Naive thymus-derived CD4-positive, alpha-beta T cell (primary cell): ENCODE measurements at places on chromosomes 6 and 20.

- DNase-seq, result no peak
These were observed 118.4 kb upstream of the LAMP5 start for GRCh38 chr20:9395971-9396370.

DNA sequence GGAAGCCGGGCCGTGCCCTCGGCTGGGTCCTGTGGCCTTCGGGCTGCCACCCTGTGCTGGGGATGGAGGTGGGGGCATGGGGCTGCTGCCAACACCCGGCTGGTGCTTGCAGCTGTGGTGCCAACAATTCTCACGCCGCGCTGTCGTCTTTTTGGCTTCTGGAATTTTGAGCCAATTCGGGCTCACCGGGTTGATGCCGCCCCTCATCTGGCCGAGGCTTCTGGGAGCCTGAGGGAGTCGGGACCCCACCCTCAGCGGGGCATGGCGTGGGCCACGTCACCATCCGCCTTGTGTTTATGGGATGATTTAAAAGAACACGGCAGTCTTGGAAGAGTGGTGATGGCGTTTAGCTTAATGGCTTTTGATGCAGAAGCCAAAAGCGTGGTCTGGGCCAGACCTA is 8.7 kb upstream of the NPBWR2 start:
- DNase-seq, result no peak

DNA sequence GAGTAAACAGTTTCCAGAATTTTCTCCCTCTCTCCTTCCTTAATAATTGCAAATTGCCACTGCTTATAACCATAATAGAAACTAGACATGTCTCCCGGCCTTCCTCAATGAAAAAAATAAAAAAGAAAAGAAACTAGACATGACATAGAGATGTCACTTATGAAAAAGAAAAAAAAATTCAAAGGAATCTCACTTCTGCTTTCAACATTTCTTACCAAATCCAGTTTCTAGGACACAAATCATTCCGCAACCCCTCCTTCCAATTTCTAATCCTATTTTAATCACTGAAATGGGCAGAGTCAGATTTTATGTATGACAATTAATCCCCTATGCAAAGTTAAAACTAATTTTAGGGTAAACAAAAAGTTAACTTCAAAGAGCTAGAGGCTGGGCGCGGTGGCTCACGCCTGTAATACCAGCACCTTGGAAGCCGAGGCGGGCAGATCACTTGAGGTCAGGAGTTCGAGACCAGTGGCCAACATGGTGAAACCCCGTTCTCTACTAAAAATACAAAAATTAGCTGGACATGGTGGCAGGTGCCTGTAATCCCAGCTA is 40.1 kb upstream of the EEF1A1 start:
- DNase-seq, result no peak

DNA sequence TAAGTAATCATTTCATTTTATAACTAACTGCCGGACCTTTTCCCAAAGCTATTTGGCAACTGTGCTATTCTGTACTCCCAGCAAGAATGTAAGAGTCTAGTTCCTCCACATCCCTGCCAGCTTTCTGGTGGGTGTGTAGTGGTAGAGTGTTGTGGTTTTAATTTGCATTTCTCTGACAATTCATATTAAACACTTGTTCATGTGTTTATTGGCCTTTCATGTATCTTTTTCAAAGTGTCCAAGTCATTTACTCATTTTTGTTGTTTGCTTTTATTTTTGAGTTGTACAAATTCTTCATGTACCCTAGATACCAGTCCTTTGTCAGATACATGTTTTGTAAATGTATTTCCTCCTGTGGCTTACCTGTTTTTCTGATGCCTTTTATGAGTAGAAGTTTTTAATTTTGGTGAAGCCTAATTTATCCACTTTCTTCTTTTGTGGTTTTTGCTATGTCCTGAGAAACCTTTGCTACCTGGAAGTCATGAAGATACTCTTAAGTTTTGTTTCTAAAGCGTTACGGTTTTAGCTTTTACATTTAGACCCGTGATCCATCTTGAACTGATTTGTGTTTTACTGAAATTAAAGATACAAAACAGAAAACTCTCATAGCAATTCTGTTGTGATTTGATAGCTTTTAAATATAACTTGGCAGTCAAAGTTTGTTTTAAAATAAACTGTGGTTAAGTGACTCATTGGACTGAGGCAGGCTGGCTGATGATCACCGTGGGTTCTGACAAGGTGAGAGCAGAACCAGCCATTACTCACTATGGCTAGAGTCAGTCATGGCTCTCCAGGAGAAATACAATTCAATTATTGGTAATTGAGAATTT is 8.0 kb downstream of the MYLIP start:
- DNase-seq, result no peak

DNA sequence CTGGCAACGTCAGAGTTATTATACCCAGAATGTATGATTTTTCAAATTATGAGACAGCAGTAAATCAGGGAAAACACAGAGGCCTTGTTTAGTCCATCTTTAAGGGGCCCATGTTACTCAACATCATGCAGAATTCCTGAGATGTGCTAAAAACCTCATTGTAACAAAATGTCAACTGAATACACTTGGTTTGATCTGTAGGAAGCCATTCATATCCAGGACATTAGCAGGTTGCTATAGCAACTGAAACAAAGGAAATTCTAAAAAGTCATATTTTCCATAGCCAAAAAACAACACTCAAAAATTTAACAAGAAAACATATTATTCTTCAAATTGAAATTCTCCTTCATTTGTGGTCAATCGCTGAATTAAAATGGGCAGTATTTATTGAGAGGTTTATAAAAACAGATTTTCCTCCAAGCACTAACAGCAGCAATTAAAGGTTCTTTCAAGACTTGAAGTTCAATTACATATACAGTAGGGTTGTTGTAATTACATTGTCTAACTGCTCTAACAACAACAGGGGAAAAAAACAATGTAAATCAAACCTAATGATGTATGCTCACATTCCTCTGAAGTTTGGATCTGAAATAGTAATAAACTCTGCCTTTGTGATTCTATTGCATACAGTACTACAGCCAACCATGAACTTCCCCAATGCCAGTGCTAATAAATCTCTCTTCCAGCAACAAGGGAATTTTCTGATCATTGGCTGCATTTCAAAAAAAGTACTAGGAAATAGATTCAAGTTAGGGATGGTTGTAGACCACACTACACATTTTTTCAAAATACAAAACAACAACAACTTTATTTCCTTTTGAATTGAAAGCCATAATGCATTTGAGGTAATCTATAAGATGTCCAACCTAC is 34.9 kb downstream of the COL12A1 start:
- no peak for DNase-seq

GRCh38 chr20:37562695-37563480 is 35.2 kb upstream of the BLCAP start:
- DNase-seq, result no peak

- no peak for DNase-seq
These were observed 79.6 kb upstream of the SASH1 start for GRCh38 chr6:148263010-148263409.
